ENCODE measurements at places on chromosomes 16 and 17.

DNA sequence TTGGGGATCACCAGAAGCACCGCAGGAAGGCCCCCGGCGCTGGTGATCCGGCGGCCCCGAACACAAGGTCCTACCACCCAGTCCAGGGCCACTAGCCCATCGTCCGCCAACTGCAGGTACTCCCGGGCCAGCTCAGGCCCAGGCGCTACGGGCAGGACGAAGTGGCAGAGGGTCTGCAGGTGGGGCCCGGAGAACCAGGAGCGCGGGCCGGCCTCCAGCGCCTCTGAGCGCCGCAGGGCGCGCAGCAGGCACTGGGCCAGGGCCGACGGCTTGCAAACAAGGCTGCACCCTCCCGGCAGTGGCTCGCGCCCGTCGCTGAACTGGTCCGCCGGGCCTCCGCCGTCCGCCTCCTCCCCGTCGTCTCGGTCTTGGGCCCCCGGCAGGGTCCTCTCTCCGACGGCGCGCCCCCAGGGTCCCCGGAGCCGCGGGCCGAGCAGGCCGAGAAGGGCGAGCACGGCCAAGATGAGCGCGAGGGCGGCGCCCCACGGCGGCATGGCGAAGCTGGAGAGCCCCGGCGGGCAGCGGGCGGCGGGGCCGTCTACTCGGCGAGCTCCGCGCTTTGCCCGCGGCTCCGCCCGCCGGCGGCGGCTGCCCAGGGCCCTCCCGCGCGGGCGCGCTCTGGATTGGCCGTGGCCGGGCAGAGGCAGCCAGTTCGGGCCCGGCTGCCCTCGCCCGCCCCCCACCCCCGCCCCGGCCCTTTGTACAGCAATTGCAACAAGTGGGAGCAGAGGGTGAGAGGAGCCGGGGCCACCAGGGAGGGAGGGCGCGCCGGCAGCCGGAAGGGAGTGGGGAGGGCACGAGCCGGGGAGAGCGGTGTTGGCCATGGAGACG is at the start of gene ABHD15:
Gene ABHD15 (minus strand): TSS at position 565 of the 831 bp plus-strand sequence. CDS start 71 bp downstream, at position 494.
- DNase-seq = peak; percentile 57

DNA sequence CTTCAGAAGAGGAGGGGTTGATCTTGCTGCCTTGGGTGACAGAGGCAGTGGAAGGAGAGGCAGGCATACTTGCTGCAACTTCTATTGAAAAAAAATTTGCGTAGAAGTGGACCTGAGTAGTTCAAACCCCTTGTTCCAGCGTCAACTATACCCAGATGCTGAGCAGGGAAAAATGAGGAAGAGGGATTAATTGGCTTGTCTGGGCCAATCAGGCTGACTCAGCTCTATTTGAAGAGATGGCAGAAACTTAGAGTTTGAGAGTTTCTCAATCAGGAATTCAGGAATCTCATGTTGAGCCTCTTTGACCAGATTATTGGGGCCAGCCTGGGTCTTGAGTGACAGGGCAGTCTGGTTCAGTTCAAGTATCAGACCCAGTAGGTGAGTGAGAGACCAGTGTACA is 17.6 kb downstream of the CASC3 start:
- no peak for DNase-seq

DNA sequence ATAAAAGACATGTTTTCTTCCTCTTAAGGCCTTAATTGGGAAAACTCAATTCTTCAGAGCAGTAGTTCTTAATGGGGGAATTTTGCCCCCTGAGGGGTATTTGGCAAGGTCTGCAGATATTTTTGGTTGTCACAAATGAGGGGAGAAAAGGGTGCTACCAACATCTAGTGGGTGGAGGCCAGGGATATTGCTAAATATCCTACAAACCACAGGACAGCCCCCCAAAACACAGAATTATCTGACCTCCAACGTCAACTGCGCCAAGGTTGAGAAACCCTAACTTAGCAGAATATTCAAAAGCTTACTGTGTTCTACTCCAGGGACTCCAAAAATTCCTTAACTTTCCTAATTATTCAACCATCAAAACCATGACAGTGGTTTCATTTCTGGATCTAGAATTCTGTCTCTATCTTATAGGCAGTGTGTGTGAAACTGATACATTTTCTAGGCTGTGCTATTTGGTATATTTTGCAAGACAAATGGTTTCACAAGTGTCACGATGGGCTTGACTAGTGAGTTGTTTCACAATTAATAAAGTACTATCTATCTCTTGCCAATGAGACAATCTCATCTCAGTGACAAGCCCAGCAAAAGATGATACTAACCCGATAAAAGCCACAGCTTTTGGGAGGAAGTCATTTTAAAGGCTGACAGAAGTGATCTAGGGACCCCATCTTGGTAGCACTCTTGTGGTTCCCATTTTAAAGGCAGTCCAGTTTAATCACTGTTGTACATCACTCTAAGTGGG is 14.7 kb downstream of the TXNDC11 start:
- no peak for DNase-seq

DNA sequence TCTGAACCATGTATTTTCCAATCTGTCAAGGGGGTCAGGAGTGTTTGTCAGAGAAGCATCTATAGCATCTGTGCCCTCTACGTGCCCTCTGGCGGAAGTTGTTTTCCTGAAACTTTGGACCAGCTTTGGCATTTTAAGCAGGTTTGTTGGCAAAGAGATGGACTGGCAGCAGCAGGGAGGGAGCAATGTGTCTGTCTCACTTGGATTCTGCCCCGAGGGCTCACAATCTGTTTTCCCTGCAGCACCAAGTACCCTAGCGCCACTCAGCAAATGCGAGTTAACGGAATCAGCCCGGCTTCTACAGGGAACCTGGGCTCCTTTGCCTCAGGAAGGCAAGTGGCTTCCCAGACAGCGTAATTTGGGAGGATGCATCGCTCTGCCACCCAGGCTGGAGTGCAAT is 17.4 kb downstream of the DUSP14 start:
- DNase-seq = peak; percentile 36

- DNase-seq = peak; percentile 97
Measured at GRCh38 chr16:29995911-29996765, at the start of gene INO80E. TSS of gene INO80E (plus strand) at chr16:29996241. CDS start at chr16:29996311, 70 bp downstream.

DNA sequence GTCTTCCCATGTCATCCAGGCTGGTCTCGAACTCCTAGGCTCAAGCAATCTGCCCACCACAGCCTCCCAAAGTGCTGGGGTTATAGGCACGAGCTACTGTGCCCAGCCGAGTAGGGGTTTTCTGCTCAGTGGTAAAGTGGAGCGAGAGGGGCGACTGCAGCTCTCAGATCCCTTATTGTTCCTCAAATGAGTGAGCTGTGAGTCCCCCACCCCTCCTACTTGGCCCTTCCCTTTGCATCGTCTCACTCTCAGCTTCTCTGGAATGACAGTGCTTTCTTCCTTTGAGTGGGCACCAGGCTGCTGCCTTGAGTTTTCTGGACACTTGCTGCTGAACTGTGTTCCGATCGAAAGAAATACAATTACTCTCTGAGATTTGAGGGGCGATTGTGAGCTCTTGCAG is 63.5 kb downstream of the MSI2 start:
- DNase-seq = no peak

- no peak for DNase-seq
Measured at GRCh38 chr17:79845601-79845949, 6.3 kb upstream of the CBX4 start.

DNA sequence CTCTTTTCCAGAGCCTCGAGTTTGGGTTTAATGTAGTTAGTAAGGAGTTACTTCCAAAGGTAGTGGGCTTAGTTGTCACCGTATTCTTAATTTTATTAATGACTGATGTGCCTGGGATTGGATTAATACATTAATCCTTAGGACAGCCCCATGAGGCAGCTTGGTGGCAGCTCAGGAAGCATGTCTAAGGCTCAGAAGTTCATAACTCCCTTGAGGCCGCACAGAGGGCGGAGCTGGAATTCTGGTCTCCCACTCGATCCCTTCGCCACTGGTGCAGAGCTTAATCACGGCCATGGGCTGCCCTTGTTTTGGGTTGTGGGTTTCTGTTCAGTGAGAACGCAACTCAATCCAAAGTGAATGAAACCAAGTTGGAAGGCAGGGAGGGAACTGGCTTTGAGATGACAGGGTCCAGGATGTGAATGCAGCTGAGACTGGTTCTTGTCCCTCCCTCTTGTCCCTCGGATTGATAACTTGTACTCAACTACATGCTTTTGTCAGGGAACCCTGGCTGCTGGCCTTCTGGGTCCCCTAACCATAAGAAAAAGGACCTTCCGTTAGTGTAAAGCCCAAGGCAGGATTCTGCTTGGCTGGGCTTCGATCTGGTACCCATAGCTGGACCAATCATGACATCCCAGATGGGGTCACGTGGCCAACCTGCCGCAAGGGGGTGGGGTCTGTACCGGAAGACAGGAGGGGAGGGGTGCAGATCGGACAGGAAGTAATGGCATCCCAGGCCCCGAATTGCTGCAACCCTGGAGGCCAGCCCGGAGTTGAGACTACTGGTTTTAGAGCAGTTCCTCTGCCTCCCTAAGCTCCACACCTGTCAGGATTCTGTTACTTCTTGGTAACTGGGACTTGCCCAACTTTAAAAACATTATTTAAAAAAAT is 45.4 kb downstream of the SNX20 start:
- peak; percentile 67 for DNase-seq

DNA sequence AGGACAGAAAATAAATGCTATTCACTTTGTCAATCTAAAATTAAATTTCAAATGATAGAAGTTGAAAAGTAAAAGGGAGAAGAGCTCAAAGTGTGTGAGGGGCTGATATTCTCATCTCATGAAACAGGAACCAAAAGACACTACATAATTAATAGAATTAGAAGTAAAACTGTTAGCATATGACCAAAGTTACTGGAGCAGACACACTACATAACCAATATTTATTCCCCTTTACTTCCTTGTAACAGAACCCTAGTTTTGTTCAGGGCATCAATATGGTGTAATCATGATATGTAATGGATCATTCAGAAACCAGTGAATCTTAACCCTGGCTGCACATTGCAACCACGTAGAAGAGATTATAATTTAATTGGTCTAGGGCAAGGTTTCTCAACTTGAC is 109.5 kb upstream of the SIAH1 start:
- DNase-seq = no peak

GRCh38 chr17:76810956-76811355 is 57.2 kb upstream of the MGAT5B start:
- no peak for DNase-seq

GRCh38 chr17:11326492-11326891 is 85.5 kb downstream of the SHISA6 start:
- DNase-seq = no peak

GRCh38 chr16:89842471-89843408 is 14.5 kb downstream of the SPIRE2 start:
- DNase-seq = no peak

DNA sequence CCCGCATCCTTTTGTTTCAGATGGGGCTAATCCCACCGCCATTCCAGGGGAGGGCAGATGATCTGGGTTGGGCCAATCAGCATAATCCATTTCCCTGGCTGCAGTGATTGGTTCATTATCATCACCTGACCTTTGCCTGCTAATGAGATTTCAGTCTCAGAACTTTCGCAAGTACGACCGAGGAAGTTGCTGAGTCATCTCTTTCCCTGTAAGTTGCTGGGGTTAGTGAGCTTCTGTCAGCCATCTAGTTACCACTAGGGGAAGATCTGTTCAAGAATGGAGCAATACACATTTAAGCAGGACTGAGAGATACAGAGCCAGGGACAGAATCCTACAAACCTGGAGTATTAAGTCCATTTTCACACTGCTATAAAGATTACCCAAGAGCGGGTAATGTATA is 65.3 kb upstream of the NUDT7 start:
- peak; percentile 53 for DNase-seq

- DNase-seq = no peak
Measured at GRCh38 chr17:43176119-43176570, 5.1 kb downstream of the NBR1 start.

- DNase-seq = no peak
Measured at GRCh38 chr17:32206861-32207260, 58.8 kb upstream of the RHBDL3 start.

DNA sequence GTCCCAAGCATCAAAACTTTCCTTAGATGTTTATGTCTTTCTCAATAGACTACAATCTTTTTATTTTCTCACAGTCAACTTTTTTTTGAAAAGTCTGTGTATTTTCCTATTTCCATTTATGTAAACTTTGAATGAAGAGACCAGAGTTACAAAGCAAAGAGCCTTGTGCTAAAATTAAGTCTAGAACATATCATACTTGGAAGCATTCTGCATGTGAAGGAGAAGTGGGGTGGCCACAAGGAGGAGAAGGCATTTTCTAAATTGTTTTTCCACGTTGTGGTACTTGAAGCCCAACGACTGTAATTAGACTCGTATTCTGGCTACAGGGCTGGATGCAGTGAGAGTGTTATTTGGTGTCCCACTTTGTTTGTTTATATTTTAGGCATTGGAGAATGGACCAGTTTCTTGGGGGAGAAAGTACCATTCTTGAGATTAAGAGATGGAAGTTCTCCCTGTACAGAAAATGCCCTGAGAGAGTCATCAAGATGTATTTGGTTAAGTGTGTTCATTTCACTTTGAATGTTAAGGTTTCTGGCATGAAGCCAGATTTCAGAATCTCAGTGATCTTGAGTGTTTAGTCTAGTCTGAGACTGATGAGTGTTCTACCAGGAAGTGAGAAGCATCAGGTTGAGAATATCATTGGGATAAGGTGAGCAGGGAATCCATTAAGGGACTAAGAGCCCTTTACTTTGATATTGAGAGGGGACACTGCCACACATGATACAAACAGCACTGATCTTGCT is 71.6 kb downstream of the MAP2K6 start:
- DNase-seq = no peak

DNA sequence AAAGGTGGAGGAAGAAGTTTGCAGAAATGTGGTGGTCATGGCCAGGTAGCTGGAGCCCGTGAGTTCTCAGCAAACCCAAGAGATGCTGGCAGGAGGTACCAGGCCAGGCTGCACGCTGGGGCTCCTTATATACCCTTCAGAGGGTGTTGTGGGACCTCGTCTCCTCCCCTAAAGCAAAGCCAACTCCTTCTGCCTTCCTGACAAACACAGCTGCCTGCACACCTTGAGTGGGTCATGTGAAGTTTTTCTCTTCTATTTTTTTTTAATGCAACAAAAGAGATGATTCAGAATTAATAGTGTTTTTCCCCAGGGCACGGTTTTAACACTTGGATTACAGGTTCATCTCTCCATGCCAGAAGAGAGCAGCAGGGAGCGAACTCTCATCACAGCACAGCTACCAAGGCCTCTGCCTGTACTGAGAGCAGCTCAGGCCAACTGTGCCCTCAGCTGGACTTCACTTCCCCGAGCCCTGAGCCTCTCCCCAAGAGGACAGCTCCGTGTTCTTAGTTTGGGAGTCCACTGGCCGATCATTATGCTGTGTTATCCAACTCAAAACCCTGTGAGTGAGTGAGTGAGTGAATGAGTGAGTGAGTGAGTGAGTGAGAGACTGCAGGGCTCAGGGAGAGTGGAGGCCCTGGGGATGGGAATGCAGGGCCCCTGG is at the start of gene KRT15:
Gene KRT15 (minus strand): TSS at position 102 of the 661 bp plus-strand sequence. CDS start 63 bp downstream, at position 39.
- no peak for DNase-seq

DNA sequence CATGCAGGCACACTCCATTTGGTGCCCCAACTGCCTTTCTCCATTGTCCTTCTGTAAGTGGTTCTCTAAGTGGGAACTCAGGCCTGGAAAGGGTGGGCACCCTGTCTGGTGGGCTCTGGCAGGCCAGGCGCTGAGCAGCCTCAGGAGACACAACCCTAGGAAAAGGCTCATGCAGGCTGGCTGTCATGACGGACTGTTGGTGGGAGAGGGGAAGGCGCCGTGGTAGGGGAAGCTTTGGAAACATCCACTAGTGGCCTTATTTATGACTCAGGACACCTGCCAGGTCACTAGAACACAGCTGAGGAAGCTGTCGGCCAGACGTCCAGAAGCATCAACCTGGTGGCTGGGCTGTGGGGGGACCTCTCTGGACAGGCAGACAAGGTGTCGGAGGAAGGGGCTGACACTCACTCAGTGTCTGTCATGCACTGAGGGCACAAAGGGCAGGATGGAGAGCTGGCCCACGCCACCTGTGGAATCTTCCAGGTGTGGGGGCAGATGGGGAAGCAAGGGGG is 216.0 kb downstream of the SEC14L1 start:
- no peak for DNase-seq
